LNCaP clone FGC (cell line): ENCODE measurements at places on chromosomes 11 and 22.

- DNase-seq, result no peak
Observed at GRCh38 chr22:17675584-17675983, 37.0 kb downstream of the BCL2L13 start.

- DNase-seq, result no peak
Observed at GRCh38 chr22:37471727-37472417, 14.3 kb downstream of the MFNG start.

DNA sequence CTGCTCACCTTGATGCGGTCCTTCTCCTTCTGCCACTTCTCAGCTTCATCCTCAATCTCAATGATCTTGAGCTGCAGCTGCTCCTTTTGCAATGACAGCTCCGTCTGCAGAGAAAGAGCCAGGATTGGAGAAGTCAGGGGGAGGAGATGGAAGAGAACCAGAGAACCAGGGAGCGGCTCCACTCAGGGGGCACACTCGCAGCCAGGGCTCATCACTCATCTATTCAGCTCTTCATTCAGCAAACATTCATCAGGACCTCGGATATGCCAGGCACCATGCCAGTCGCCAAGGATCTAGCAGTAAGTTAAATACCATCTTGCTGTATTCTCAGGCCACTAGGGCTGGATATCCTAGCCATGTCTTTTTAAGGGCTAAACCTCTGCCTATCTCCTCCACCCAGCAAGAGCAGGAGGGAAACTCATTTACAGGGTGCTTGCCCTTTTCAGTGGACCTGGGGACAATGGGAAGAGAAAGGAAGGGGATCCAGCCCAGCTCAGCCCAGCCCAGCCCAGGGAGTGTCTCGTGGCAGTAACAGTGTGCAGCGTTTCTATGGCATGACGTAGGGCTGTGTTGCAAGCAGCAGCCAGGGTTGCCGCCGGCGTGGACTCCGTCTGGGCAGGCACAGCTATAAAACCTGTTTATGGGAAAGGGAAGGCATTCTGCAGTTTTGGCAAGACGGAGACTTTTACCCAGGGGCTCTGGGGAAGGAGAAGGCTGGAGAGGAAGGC lies 9.4 kb downstream of the TRIM29 start:
- peak; percentile 78 for DNase-seq

GRCh38 chr11:45374653-45375059 lies 88.5 kb upstream of the SYT13 start:
- DNase-seq, result no peak

GRCh38 chr11:13098616-13099289 lies 89.6 kb downstream of the RASSF10 start:
- DNase-seq, result no peak

GRCh38 chr11:85582111-85582510 lies 45.0 kb downstream of the DLG2 start:
- no peak for DNase-seq

- DNase-seq, result no peak
Observed at GRCh38 chr11:114237321-114238280, 58.6 kb upstream of the NNMT start.

- no peak for DNase-seq
Observed at GRCh38 chr11:126167488-126167887, 44.0 kb downstream of the RPUSD4 start.

DNA sequence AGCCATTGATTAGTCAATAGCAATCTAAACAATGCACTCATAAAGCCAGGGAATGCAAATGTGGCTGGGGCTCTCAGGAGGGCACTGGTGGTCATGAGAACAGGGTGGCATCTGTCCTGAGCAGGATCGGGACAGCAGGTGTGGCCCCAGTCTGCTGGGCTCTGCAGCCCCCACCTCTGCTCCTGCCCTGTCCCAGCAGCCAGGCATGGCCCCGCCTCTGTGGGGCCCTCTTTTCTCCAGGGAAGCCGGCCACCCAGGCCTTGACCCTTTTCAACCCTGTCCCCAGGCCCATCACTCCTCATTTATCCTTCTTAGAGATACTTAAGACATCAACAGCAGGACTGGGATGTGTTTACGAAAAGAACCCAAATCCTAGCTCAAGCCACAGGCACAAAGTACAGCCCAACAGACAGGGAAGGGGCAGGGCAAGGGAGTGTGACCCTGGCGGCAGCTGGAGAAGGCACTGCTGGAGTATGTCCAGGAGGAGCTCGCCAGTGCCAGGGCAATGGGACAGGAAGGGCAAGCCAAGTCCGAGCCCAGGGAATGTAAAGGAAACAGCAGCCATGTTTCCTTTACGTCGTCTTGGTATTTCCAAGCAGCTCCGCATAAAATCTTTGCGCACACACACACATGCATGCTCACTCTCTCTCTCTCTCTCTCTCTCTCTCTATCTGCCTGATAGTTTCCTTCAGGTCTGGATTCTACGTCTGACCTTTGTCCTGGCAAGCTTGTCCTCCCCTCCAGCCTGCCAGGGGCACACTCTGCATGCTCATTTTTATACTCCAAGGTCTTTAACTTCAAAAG lies 59.9 kb downstream of the DGCR2 start:
- DNase-seq, result no peak
